ENCODE measurements at places on chromosomes 2 and 18.

DNA sequence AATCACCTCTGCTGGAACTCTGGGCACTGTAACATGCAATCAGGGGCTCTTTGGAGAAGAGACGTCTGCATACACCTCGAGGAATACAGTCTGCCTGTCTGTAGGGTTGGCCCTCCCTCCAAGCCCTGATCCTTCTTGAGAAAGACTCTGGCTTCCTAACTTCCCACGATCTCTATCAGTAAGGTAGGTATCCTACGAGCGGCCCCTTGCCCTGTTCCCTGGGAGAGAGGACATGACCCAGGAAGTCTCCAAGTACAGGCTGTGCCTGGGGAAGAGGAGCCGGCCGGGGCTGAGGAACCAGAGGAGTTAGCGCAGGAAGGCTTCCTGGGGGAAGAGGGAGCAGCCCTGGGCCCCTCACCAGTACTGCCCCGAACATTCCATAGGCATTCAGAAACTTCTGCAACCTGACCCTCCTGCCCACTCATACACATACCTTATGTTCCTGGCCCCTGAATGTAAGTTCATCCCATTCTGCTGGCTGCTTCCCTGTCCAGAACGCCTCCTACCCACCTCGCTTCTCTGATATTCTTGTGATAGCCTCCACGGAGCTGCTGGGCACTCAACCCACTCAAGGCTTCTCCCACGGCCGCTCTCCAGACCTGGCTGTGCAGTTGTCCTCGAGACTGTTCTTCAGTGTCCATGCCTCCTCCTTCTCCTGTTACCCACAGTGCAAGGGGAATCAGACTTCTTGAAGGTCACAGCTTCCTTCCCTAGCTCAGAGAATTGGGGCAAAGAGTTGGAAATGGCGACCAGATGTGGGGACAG lies 116.1 kb downstream of the CYP26B1 start:
- no peak for DNase-seq

GRCh38 chr18:1993866-1994265 lies 577.4 kb downstream of the METTL4 start:
- no peak for DNase-seq

- no peak for DNase-seq
Measured at GRCh38 chr2:156279446-156280150, 52.9 kb downstream of the NR4A2 start.

- peak; percentile 3 for DNase-seq
Measured at GRCh38 chr2:197705912-197706838, 1.0 kb downstream of the MARS2 start.

GRCh38 chr2:96105152-96105915 lies 11.0 kb downstream of the ADRA2B start:
- no peak for DNase-seq

DNA sequence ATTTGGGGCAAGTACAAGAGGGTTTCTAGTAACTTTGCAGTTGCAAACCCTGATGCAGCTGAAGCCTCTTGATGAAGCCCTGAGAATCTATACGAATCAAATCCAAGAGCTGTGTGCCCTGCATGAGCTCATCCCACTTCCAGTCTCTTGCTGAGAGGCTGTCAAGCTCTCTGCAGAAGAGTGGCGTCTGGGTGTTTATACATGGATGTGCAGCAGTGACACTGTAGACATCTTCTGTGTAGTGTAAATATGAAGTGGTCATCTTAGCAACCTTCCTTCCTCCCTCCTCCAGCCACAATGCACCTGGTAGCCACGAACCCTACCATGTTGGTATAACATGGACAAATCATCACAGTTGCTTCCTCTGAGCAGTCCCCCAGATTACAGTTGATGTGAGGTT lies 18.4 kb upstream of the KIAA2012 start:
- DNase-seq = no peak

DNA sequence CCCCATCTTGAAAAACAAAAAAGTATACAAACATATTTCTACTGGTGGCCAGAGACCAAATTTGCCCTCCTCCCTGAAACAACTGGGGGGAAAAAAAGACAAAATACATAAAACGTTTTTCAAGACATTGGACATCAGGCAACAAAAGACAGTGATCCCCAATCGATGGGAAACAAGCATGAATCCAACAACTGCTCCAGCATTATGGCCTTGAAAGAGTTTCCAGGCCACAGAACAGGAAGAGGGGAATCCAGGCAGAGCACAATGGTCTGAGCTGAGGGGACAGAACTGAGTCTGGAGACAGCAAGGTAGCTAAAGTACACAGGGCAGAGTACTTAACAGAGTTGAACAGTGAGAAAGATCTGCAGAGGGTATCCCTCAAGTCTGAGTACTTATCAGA lies 4.4 kb downstream of the CCDC88A start:
- no peak for DNase-seq

GRCh38 chr2:187297801-187298200 lies 150.3 kb downstream of the CALCRL start:
- DNase-seq = no peak

DNA sequence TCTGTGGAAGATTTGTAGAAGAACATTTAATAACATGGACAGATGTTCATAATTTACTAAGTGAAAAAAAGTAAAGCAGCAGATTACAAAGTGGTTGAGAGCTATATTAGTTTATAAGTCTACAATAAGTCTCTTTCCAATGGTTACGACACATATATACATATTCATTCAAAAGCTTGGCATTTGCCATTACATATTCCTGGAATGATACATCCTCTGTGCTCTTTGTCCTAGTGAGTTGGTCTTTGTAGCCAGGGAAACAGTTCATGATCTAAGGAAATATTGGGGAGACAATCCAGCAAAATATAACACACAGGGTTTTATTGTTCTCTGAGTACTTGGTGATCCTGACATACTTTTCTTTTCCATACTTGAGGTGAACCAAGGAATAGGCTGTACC lies 32.5 kb upstream of the SOS1 start:
- no peak for DNase-seq

GRCh38 chr2:106562268-106563186 lies 75.4 kb downstream of the CD8B2 start:
- DNase-seq = no peak

GRCh38 chr18:79386547-79386946 lies 9.2 kb upstream of the NFATC1 start:
- no peak for DNase-seq

DNA sequence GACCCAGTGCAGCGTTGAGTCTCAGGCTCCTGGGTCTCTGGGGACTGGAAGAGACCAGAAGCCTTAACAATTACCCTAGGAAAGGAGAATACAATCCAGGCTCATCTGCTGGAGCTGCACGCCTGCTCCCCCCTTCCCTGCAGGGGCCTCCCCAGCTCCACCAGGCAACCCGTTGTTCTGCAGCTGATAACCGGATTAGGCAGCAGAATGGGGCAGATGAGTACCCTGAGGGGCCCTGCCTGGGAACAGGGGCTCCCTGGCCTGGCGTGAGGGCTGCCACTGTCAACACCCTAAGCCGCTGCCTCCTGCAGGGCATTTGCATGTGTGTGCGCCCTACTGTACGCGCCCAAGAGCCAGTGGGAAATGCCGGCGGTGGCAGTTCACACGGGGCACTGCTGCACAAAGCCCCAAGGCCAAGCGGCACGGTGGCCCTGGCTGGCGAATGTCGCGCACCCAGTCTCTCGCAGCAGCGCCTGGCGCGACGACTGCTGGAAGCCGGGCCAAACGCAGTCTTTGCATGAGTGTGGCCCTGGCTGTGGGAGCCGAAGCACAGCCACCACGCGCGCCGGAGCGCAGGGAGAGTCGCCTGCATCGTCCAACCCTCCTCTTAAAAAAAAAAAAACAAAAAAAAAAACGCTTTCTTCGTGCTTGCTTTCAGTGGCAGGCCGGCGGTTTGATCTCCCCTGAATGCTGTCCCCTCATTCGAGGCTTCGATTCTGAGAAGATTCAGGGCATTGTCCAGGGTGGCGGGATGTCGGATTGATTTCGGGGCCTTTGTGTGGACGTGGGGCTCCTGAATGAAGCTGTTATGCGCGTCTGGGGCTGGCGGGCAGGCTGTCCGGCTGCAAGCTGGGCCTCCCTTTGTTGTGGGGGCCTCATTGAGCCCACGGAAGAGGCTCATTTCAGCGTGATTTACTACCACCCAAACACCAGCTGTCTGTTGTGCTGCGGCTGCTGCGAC lies 63.8 kb downstream of the SETBP1 start:
- DNase-seq = no peak

GRCh38 chr2:25062511-25062917 lies 20.6 kb downstream of the EFR3B start:
- DNase-seq = no peak

DNA sequence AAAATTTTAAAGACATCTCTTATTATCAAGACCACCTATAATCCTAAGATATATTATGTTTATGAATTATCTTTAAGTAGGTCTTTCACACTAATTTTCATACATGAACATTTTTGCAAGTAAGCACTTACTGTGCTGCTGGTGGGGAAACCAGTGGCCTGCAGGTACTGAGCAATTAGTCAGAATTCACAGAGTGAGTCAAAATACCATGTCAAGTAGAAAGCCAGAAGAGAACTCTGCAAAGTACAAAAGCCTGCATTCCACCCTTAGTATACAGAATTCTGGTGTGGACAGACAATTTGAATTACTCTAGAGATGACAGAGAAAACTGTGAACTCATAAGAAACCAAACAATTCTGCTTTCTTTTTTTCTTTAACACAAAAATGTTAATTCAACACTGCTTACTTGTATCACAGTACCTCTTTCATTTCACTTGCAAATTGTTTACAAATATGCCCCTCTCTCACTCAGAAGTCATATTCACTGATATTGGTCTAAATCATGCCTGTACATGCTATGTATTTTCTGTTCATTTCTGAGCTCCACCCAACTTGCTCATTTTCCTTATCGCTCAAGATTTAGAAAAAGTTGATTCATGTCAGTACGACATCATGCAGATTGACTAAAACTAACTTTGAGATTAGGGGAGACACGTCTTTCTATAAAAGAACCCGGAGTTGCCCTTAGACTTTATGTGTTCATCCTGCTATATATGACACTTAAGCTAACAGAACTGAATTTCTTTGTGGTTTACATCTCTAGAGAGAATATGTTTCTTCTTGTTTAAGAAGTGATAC lies 182.9 kb downstream of the IKZF2 start:
- DNase-seq = no peak

DNA sequence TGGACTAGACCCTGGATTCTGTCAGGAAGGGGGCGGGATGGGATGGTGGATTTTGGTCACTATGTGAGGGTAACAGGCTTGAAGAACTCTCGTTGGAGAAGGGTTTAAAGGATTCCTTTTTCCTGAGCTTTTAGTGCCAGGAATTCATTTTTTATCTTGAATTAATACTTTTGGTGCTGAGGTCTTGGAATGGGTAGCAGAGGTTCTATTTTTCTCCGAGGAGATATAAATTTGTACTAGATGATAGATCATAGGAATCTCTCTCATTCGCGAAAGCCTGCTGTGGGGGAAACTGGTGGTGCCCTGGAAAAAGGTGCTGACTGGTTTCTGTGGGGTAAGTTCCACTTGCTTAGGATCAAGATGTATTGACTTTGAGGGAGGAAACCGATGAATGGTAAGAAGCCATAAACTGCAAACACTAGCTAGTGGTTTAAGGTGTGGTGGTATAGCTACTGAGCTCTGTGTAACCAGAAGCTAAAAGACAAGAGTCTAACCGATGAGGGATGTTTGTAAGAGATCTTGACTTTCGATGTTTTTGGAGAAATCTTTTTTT lies 706 bp downstream of the AGPS start:
- no peak for DNase-seq

DNA sequence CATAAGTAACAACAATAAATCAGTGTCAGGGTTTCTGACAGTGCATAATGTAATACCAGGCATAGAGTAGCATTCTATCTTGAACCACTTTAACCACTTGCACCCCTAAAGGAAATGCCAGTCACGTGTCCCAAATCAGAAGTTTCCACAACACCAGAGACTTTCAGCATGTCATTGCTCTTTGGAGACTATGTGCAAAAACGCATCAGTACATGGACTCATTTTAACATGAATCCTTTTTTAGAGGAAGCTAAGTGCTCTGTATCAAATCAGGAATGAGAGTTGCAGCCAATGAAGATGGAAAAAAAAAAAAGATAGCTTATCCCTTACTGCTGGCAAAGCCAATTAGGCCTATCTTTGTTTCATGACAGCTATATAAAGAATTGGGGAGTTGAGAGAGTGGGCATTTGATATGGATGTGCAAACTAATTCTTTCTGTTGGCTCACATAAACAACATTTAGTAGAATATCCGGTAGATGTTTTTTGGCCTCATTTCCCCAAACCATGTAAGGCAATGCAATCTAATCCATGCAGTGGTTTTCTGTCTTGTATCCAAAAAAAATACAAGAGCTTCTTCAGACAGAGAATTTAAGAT lies 353.1 kb downstream of the IRS1 start:
- no peak for DNase-seq

DNA sequence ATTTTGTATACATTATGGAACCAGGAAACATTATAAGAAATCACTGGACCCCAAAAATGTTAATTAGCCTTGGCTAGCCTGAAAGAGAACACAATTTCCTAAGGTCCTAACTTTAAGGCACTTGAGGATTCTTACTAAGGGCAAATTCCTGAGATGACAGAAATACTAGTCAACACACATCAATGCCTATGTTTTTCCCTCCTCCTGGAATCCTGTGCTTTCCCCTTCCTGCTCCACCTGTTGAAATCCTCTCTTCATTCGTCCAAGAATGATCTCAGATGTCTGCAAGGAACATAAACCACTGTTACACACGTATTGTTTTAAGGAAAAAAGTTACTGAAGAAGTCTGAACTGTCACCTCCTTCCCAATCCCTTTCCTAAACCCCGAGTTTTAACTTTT lies 21.2 kb upstream of the DARS1 start:
- DNase-seq = no peak

GRCh38 chr2:191724015-191724414 lies 46.1 kb downstream of the NABP1 start:
- DNase-seq = no peak

- DNase-seq = no peak
Measured at GRCh38 chr2:130327703-130328527, 14.8 kb upstream of the IMP4 start.

DNA sequence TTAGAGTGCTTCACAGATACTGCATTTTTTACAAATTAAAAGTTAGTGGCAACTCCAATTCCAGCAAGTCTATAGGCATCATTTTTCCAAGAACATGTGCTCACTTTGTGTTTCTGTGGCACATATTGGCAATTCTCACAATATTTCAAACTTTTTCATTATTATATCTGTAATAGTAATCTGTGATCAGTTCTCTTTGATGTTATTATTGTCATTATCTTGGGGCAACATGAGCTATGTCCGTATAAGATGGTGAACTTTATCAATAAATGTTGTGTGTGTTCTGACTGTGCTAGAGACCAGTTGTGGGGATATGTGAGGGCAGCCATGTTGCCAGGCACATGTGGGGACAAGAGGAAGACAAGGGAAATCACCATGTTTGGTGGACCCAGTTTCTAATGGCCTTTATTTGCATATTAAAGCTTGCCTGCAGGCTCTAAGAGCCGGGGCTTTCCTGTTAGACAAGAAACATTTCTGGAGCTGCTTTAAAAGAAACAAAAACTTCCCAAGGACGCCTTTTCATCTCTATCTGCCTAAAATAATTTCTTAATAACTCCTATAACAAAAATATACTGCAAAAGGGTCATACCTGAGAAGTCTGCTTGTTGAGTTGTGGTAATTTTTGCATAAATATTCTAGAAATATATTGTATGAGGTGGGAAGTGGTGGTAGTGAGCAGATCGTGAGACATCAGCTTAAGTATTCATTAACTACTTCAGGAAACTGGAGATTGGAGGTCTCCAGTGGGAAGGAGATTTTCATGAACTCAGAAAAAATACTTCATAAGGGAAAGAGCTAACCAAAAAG lies 37.2 kb downstream of the KYNU start:
- no peak for DNase-seq

GRCh38 chr2:19700861-19701585 lies 200.8 kb downstream of the TTC32 start:
- DNase-seq = no peak

GRCh38 chr18:13474907-13475545 lies 251.3 kb downstream of the FAM210A start:
- DNase-seq = no peak
